ENCODE measurements at places on chromosomes 3 and 15. TPM values are rescaled to one million over a fixed set of nuclear protein-coding genes. Genes with fewer than 3 reads are reported as not detected.

Gene AKAP13
- 206 TPM for total RNA-seq

Gene SYNPR
- total RNA-seq = 0.95 TPM

Gene CYP1A1
- total RNA-seq = 0.26 TPM

Gene RTP4
- total RNA-seq = 2.5 TPM

Gene NUP210
- total RNA-seq = 3.3 TPM

Gene TRPM1
- total RNA-seq = not detected

Gene DNASE1L3
- 3.5 TPM for total RNA-seq

Gene ERC2
- 3.0 TPM for total RNA-seq

Gene SLC22A13
- 0.58 TPM for total RNA-seq

Gene CRABP1
- 5.9 TPM for total RNA-seq

Gene EEF1AKMT4
- total RNA-seq = 1.7 TPM

Gene RPUSD3
- 14.4 TPM for total RNA-seq

Gene RHCG
- total RNA-seq = 0.16 TPM

GRCh38 chr15:91912336-91912735, 58.8 kb downstream of the SLCO3A1 start:
- no peak for DNase-seq

DNA sequence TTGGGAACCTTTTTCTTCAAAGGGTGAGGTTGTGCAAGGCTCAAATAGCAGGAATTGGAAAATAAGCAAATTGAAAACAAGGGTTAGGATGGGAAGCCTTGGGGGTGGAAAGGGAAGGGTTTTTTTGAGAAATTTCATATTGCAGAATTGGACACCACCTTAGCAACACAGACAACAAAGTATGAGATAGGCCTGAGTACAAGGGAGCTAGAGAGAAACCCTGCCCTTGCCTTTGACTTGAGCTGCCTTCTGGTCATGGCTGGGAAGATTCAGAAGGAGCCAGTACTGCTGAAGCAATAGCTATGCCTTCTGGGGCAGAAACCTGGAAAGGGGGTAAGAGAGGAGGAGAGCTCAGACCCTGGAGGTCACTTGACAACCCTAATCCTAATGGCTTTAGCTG, 445.6 kb downstream of the ERC2 start:
- no peak for DNase-seq

- DNase-seq = peak; percentile 32
Observed at GRCh38 chr15:82849556-82850512, 40.4 kb downstream of the WHAMM start.

- DNase-seq = no peak
Observed at GRCh38 chr3:152100491-152101132, 168.1 kb upstream of the MBNL1 start.

- DNase-seq = no peak
Observed at GRCh38 chr15:88894348-88894818, 961 bp downstream of the HAPLN3 start.

DNA sequence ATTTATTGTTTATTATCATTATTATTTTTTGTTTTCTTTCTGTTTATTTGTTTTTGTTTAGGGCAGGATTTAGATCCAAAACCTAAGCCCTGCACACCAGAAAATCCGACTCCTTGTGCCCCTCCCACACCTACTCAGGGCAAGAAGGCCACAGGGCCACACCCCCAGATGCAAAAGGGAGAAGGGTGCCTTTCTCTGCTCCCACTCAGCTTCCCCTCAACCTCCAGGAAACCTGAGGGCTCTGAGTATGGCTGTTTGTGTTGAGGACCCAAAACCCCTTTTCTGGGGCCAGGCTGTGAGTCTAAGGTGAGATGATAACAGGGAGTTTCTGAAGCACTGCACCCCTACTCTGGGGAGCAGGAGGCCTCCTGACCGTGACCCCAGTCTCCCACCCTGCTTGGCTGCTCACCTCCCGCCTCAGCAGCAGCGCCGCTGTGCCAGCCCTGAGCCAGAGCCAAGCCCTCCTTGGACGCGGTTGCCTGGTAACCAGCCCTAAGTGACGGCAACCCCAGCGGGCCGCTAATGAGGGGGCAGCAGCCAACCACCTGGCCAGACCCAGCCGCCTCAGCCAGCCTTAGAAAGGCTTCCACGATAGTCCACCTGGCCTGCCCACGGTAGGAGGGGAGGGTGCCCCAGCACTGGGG, 6.4 kb upstream of the C15orf39 start:
- DNase-seq = no peak

DNA sequence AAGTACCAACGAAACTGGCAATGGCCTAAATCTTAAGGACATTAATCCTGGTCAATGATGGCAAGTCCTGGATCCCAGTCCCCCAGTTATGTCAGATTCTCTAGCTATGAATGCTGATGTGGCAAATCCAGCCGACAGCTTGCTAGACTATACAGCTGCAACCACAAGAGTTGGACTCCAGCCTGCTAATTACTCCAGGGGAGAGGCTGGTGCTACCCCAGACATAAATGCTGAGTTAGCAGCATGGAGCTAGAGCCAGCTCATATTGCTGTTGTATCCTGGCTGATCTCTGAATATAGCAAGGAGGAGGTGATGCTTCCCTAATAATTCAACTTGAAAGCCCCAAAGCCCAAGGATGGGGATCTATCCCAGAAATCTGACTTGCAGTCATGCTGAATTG, 207.1 kb downstream of the LRRN1 start:
- DNase-seq = no peak

- no peak for DNase-seq
Observed at GRCh38 chr15:96329403-96329981, 1.0 kb upstream of the NR2F2 start.

GRCh38 chr3:105356988-105357387, 9.7 kb upstream of the ALCAM start:
- no peak for DNase-seq

GRCh38 chr3:116046350-116046749, 398.9 kb downstream of the LSAMP start:
- DNase-seq = no peak

GRCh38 chr3:142053835-142054234, 95.5 kb downstream of the TFDP2 start:
- DNase-seq = no peak

DNA sequence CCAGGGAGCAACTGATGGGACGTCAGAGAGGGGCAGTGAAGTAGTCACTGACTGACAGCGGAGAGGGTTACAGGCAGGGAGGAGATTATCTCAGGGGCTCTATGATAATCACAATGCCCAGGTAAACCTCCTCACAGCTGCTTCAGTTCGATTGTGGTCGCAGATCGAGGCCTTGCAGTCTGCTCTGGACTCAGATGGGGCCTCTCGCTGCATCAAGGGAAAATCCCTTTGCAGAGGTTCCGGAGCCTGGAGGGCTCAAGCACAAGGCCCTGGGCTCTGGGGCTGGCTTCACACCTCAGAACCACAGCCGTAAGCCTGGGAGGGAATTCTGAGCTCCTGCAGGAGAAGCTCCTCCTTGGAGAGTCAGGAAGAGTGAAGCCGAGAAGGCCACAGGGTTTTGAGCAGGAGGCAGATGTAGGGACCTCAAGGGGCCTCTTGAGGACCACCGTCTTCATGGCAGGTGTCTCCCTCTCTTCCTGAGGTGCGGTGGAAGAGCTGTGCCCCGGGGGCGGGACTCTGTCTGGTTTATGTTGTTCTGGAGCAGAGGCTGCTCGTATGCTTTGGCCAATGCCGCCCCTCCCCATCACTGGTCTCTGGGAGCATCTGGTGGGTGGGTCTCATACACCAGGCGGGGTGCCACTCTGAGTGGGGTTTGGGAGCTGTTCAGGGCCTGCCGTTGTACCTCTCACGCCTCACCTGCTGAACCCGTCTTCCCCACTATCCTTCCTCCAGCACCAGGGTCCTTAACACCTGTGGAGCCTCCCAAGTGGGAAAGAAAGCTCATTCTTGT, 19.5 kb upstream of the SNRPA1 start:
- no peak for DNase-seq

- DNase-seq = no peak
Observed at GRCh38 chr3:66991459-66991858, 6.6 kb upstream of the KBTBD8 start.

- no peak for DNase-seq
Observed at GRCh38 chr3:157135671-157136396, 24.1 kb downstream of the CCNL1 start.

- DNase-seq = no peak
Observed at GRCh38 chr15:52306270-52306669, 10.7 kb upstream of the MYO5C start.
